ENCODE measurements at places on chromosomes 3 and 15.

GRCh38 chr3:185630182-185630622 lies 44.1 kb downstream of the SENP2 start:
- DNase-seq = no peak
- no peaks in the 10 kb centered on the region for H3K4me1 ChIP-seq
- H3K27ac ChIP-seq = no peak overlapping the region
- no peak overlapping the region for H3K4me3 ChIP-seq
- H3K27me3 ChIP-seq = no peaks in the 10 kb centered on the region

DNA sequence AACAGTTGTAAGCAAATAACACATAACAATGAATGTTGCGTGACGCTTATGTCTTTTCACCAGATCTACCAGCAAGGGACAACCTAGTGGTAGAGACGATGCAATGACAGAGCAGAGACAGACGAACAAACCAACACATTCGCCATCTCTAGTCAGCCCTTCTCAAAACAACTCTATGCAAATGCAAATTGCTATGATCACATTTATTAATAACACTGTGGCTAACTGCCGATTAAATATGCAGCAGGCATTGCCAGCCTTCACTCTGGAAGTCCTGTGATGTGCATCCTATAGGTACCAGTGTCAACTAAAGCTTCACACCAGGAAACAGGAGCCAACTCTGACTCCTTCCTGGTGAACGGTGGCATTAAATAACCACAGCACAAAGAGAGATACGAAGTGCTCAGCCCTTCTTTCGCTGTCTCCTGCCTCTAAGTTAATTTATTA lies 94.2 kb downstream of the FOXP1 start:
- no peaks in the 10 kb centered on the region for H3K27me3 ChIP-seq
- peaks cover 10% of the 10 kb centered on the region for H3K36me3 ChIP-seq
- no peak overlapping the region for H3K27ac ChIP-seq
- no peak overlapping the region for H3K4me3 ChIP-seq
- peaks cover 22% of the 10 kb centered on the region for H3K4me1 ChIP-seq

DNA sequence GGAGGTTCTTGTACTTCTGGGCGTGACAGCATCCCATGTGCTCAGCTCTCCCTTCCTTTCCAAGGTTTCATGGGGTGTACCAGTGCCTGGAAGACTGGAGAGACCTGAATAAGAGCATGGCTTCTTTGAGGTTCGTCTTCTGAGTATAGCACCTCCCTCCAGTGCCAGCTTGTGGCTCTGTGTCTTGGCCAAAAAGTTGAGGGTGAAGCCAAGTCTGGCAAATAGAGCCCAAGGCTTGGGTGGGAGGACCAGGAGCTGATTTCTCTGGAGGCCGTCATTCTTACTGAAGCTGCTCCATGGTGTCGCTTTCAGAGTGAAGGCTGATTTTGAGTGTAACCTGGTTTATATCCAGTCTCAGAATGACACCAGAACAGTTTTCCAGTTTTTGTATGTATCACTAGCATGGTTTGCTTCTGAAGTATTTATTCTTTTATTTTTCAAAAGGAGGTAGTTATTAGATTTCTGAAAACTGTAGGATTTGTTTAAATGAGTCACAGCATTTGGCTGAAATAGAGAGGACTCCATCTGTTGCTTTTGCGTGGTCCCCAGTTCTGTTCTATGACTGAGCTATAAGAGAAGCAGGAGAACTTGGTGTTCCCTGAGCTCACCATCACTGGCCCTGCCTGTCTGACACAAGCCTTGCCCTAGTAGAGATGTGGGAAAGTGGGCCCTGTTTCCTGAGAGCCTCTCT lies 47.2 kb downstream of the BSN start:
- no peaks in the 10 kb centered on the region for H3K27me3 ChIP-seq
- H3K4me3 ChIP-seq = no peak overlapping the region
- H3K4me1 ChIP-seq = no peaks in the 10 kb centered on the region
- H3K36me3 ChIP-seq = no peaks in the 10 kb centered on the region
- H3K27ac ChIP-seq = no peak overlapping the region

DNA sequence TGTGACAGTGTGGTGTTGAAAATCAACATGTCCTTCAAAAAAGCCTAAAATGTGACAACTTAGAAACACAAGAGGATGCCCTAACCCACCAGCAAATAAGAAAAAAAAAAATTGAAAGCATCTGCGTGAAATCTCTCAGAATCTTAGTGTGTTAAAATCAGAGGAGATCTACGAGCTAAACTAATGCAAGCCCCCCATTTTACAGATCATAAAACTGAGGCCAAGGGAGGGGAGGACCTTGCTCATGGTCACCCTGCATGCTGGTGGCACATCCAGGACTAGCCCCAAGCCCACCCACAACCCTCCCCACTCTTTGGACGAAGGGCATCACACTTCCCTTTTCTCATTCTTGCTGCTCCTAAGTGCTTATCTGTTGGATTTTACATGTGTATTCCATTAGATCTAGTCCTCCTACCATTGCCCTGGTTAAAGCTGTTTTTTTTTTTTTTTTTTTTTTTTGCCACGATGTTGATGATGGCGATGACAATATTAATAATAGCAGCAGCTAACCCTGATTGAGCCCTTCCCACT lies 29.1 kb upstream of the NOX5 start:
- no peak overlapping the region for H3K4me3 ChIP-seq
- DNase-seq = no peak
- H3K27ac ChIP-seq = no peak overlapping the region
- no peaks in the 10 kb centered on the region for H3K27me3 ChIP-seq
- H3K36me3 ChIP-seq = no peaks in the 10 kb centered on the region
- H3K4me1 ChIP-seq = no peaks in the 10 kb centered on the region

- H3K27me3 ChIP-seq = no peaks in the 10 kb centered on the region
- H3K27ac ChIP-seq = no peak overlapping the region
- H3K36me3 ChIP-seq = no peaks in the 10 kb centered on the region
- no peak overlapping the region for H3K4me3 ChIP-seq
- no peak for DNase-seq
- H3K4me1 ChIP-seq = peaks cover 3% of the 10 kb centered on the region
Measured at GRCh38 chr3:101615525-101615924, 41.5 kb downstream of the PCNP start.

DNA sequence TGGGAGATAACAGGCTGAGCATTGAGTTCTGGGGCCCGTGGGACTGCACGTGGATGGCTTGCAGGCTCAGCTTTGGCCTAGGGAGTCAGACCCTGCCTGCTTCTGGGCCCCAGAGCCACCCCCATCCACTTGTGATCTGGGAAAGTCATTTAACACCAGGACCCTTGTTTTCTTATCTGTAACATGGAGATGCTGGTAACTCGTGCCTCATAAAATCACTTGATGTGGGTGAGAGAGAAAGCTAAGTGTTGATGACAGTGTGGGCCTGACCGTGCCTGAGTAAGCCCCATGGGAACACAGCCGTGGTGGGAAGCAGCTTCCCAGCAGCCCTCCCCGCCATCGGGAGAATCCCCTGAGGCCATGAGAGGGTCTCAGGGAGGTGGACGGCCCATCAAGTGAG lies 378.1 kb downstream of the GABRB3 start:
- H3K27ac ChIP-seq = no peak overlapping the region
- no peaks in the 10 kb centered on the region for H3K36me3 ChIP-seq
- H3K27me3 ChIP-seq = no peaks in the 10 kb centered on the region
- no peaks in the 10 kb centered on the region for H3K4me1 ChIP-seq
- no peak overlapping the region for H3K4me3 ChIP-seq

GRCh38 chr3:187382609-187383151 lies 14.5 kb downstream of the RTP4 start:
- DNase-seq = no peak
- H3K27me3 ChIP-seq = no peaks in the 10 kb centered on the region
- H3K4me3 ChIP-seq = no peak overlapping the region
- H3K36me3 ChIP-seq = no peaks in the 10 kb centered on the region
- H3K4me1 ChIP-seq = no peaks in the 10 kb centered on the region

GRCh38 chr15:43317566-43318184 lies 12.7 kb downstream of the LCMT2 start:
- H3K4me3 ChIP-seq = no peak overlapping the region
- no peaks in the 10 kb centered on the region for H3K4me1 ChIP-seq
- peaks cover 14% of the 10 kb centered on the region for H3K27me3 ChIP-seq
- H3K27ac ChIP-seq = no peak overlapping the region
- no peaks in the 10 kb centered on the region for H3K36me3 ChIP-seq

DNA sequence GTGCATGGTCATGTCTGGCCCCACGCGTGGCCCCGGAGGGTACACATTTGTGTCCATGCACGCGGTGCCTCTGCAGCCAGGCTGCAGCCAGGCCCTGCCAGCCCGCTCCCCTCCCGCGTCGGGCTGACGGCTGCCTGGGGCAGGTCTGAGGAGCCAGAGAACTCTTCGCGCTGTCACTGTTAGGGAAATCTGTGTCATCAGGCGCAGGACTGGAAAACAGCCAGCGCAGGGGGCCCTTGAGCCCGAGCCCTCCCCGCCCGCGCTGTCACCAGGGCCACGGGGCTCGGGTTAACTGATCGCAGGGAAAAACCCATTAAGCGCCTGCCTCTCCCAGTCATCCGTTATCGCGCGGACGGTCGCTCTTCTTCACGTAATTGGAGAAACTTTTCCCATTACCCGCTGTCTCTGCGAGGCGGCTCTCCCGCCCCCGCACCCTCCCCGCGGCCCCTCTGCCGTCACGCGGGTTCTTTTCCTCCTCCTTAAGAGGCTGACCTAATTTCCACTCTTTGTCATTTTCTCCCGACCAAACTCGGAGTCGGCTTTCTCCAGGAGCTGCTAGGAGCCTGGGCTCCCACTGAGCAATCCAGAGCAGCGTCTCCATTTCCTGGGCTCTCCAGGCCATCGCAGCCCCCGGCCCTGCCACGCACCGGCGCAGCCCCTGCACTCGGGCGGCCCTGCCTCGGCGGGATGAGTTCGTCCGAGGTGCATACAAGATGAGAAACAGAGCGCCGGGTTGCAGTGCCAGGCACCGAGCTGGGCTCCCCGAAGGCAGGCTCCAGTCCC lies 57.5 kb upstream of the PRR23E start:
- H3K4me3 ChIP-seq = no peak overlapping the region
- no peak for DNase-seq
- H3K27ac ChIP-seq = no peak overlapping the region
- no peaks in the 10 kb centered on the region for H3K27me3 ChIP-seq
- H3K4me1 ChIP-seq = no peaks in the 10 kb centered on the region

DNA sequence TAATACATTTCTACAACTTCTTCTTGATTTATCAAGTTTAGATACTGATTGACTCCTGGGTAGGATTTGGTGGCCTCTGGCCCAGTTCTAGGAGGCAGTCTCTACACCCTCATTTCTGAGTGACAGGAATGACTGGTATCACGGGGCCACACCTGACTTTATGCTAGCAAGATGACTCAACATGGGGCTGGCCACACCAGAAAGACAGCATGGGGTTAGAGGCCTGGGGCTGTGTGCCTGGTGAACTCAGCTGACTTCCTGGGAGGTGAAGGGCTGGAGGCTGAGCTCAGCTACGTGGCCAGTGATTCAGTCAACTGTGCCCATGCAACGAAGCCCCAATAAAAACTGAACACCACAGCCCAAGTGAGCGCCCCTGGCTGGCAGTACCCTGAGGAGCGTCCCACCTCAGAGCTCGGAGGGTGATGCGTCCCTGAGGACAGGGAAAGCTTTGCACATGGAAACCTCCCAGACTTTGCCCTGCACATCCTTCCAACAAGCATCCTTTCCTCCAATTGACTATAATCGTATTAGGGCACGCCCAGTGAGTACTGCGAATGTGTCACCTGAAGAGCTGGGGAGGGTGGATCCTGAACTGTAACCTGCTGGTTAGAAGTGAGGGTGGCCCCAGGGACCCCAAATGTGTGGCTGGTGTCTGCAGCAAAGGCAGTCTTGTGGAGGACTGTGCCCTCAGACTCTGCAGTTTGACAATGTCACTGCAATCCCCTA lies 57.2 kb downstream of the NIPA2 start:
- no peak overlapping the region for H3K27ac ChIP-seq
- no peak for DNase-seq
- no peaks in the 10 kb centered on the region for H3K4me1 ChIP-seq
- H3K4me3 ChIP-seq = no peak overlapping the region
- H3K36me3 ChIP-seq = no peaks in the 10 kb centered on the region

- peaks cover 2% of the 10 kb centered on the region for H3K27me3 ChIP-seq
- no peaks in the 10 kb centered on the region for H3K36me3 ChIP-seq
- no peak overlapping the region for H3K27ac ChIP-seq
- no peak for DNase-seq
- peaks cover 16% of the 10 kb centered on the region for H3K4me1 ChIP-seq
Measured at GRCh38 chr3:138437281-138437680, 2.9 kb downstream of the ESYT3 start.

GRCh38 chr15:72342385-72342784 lies 22.4 kb upstream of the CELF6 start:
- no peaks in the 10 kb centered on the region for H3K4me1 ChIP-seq
- H3K4me3 ChIP-seq = no peak overlapping the region
- peak; percentile 61 for DNase-seq
- H3K27ac ChIP-seq = no peak overlapping the region

GRCh38 chr3:20558161-20558560 lies 372.2 kb upstream of the SGO1 start:
- H3K4me3 ChIP-seq = no peak overlapping the region
- no peaks in the 10 kb centered on the region for H3K4me1 ChIP-seq
- H3K27me3 ChIP-seq = no peaks in the 10 kb centered on the region
- H3K27ac ChIP-seq = no peak overlapping the region
- DNase-seq = no peak

- H3K27me3 ChIP-seq = no peaks in the 10 kb centered on the region
- H3K27ac ChIP-seq = no peak overlapping the region
- DNase-seq = no peak
- no peak overlapping the region for H3K4me3 ChIP-seq
Measured at GRCh38 chr15:39108021-39108420, 472.9 kb upstream of the THBS1 start.

DNA sequence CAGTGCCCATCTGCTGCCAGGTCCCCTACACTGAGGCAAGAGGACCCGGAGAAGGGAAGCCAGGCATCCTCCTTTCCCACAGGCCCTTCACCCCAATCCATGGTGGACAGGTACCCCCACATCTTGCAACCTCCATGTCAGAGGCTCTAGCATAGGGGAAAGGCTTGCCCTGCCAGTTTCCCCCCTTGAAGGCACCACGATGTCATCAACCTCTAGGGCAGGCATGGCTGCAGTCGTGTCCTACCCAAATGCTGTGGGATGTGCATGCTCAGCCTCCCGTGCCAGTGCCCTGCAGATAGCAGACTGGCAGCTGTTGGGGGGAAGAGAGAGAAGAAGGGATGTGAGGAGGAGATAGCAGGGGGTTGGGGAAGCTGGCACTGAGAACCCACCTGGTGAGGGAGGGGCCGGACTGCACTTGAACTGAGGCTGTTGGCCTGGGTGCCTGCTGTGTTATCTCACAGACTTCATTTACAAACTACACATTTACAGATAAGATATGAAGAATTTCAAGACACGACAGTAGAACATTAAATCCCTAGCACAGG lies 197.5 kb downstream of the ADAMTS9 start:
- no peaks in the 10 kb centered on the region for H3K4me1 ChIP-seq
- H3K27me3 ChIP-seq = peaks cover 15% of the 10 kb centered on the region
- no peak for DNase-seq
- no peaks in the 10 kb centered on the region for H3K36me3 ChIP-seq

All from B cell (primary cell).